Activated naive CD4-positive, alpha-beta T cell treated with anti-CD3 and anti-CD28 coated beads for 36 hours (primary cell): ENCODE measurements at places on chromosomes 16 and 17. TPM values are rescaled to one million over a fixed set of nuclear protein-coding genes. Genes with fewer than 3 reads are reported as not detected.

Gene HSD11B2
- total RNA-seq: 0.86 TPM

- no peak for DNase-seq
- H3K4me1 ChIP-seq: no peaks in the 10 kb centered on the region
- H3K27me3 ChIP-seq: no peaks in the 10 kb centered on the region
- no peaks in the 10 kb centered on the region for H3K36me3 ChIP-seq
Observed at GRCh38 chr17:65473363-65473762, 88.1 kb downstream of the AXIN2 start.

GRCh38 chr16:78127130-78127529 is 27.7 kb downstream of the WWOX start:
- DNase-seq: no peak
- H3K27me3 ChIP-seq: no peaks in the 10 kb centered on the region
- peaks cover 2% of the 10 kb centered on the region for H3K4me1 ChIP-seq
- H3K4me3 ChIP-seq: no peak overlapping the region
- peaks cover 13% of the 10 kb centered on the region for H3K36me3 ChIP-seq
- no peak overlapping the region for H3K27ac ChIP-seq

- H3K4me1 ChIP-seq: peaks cover 17% of the 10 kb centered on the region
- peak overlapping the region; percentile 76 for H3K27ac ChIP-seq
- H3K36me3 ChIP-seq: peaks cover 7% of the 10 kb centered on the region
- DNase-seq: peak; percentile 68
Observed at GRCh38 chr17:63930951-63931575, 1.1 kb downstream of the CD79B start.
